ENCODE measurements at places on chromosomes 16 and 17.

DNA sequence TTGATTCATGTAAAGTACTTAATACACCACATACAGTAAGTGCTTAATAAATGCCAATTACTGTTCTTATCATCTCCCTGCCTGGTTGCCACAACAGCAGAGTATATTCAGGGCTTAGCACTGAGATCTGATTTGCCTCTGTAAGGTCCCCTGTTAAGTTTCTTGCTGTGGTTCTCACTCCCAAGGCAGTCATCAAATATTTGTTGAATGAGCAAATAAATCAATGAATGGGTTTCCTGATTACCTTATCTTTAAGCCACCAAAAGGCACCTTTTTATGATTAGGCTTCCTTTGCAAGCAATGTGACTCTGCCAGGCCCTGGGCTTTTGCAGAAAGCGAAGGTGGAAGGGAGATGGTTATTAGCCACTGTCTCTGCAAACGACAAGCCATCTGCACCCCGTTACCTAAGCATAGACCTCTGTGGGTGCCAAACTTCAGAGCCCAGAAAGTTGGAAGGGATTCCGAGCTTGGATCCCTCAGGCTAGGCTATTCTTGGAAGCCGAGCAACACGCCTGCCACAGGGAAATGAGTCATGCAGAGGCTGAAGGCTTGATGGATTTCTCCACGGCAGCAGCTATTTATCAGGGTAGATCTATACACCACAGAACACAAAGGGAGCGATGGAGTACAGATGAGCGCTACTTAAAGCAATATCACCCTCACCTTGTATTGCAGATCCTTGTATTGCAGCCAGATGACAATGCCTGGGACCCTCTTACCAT, 102.0 kb downstream of the GRIN2A start:
- peak; percentile 70 for DNase-seq

GRCh38 chr17:36846410-36847292, 90.6 kb upstream of the LHX1 start:
- no peak for DNase-seq

GRCh38 chr17:58335779-58336455, 7.3 kb upstream of the TSPOAP1 start:
- no peak for DNase-seq

DNA sequence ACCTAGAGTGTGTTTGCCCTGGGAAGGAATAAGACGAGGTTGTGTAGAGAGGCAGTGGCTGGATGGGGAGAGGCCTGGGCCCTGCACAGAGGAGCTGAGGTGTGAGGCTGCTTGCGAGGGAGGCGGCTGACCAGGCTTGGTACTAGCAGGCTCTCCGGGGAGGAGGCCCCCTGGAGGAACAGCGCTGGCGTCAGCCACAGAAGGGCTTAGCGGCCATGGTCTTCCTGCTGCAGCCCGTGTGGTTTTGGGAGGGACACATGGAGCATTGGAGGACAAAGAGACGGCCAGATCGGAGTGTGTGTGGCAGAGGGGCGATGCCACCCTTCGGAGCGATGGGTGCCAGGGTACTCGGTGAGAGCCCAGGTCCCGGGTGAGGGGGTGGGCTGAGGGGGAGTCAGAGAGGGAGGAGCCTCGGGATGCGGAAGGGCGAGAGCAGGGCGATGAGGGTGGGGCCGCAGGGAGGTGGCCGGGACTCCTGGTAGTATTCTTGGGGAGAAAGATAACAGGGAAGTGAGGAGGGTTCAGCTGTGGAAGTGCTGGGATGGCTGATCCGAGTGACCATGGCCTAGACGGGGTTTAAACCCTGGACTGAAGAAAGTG, 8.3 kb downstream of the BANP start:
- DNase-seq: no peak

DNA sequence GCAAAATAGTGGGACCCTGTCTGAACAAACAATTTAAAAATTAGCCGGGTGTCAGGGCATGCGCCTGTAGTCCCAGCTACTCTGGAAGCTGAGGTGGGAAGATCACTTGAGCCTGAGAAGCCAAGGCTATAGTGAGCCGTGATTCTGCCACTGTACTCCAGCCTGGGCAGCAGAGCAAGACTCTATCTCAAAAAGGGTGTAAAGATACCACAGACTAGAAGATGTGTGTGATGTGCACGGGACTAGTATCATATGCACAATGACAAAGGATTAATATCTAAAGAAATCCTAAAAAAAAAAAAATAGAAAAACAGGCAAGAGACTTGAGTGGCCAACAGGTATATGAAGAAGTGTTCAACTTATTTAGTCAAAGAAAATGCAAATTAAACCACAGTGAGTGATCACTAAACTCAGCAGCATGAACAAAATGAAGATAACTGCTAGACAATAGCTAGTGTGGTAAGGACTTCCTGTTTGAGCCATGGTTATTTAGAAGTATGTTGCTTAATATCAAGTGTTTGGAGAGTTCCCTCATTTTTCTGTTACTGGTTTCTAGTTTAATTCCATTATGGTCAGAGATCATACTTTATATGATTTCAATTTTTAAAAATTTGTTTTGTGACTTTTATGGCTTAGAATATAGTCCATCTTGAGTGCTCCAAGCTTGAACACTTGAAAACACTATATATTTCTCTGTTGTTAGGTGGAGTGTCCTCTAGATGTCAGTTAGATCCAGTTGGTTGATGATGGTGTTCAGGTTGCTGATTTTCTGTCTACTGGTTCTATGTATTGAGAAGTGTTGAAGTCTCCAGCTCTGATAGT, 14.7 kb upstream of the SLX4 start:
- no peak for DNase-seq

GRCh38 chr17:29885031-29885640, 44.9 kb downstream of the SSH2 start:
- no peak for DNase-seq

GRCh38 chr16:4510747-4511426, 27.7 kb downstream of the CDIP1 start:
- no peak for DNase-seq

- peak; percentile 70 for DNase-seq
These were observed 77.0 kb downstream of the MYH13 start for GRCh38 chr17:10295728-10296343.

DNA sequence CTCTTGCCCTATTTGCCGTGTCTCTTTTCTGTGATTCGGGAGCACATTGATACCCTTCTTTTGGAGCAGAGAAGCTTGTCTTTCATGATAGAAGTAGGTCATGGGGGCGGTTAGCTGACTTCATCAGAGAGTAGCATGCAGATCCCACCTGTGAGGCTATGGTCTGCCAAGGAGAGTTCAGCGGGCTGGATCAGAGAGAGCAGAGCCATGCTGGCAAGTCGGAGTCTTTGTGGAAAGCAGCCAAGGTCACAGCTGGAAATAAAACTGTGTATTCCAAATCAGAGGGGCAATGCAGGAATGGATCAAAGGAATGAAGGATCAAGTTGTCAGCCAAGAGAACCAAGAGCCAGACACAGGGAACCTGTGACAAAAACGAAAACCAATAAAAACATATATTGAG, 595.9 kb downstream of the WWOX start:
- no peak for DNase-seq

DNA sequence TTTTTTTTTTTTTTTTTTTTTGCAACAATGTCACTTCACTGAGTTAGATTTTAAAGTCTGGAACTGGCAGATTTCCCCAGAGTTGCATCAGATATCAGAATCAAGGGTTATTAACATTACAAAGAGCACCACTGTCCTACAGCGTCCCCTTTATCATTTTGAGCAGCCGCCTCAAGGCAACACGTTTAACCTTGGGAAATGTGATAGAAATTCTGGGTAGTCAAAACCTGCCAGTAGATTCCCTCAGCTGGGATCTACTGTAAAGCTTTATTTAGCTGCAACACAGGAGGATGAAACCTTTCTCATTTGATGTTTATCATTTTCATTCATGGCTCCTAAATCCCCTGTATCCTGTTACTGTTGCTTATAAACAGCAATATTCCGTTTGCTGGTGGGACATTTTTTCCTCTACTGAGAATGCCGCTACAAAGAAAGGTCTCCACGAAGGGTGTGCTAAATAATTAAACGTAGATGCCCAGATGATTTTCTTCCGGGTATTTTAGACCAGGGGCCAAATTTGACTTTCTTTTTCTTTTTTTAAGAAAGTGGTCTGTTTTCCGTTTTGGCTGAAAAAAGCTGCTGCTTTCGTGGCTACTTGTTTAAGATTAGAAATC, 436.1 kb upstream of the GOT2 start:
- DNase-seq: no peak

- no peak for DNase-seq
These were observed 21.7 kb upstream of the SP6 start for GRCh38 chr17:47872651-47873161.

GRCh38 chr16:14181371-14182050, 110.4 kb downstream of the MRTFB start:
- DNase-seq: no peak

- no peak for DNase-seq
These were observed 49.4 kb upstream of the CDC42EP4 start for GRCh38 chr17:73360961-73361761.

DNA sequence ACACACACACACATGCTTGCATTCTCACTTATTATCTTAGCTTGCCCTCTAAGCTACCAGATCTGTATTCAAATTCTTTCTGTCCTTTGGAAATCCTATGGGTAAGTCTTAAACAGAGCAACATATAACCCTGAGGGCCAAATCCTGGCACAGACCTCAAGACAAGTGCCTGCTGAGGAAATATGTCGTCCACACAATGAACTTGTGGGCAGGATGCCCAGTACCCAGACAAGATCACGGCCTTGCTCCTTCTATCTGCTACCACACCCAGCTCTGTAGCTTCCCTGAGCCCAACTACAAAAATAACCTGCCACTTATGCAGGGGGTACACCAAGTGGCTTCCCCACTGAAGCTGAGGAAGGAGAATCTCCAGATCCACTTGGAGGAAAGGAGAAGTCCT, 37.3 kb upstream of the FA2H start:
- DNase-seq: no peak

- no peak for DNase-seq
These were observed 26.2 kb upstream of the ADORA2B start for GRCh38 chr17:15918661-15919259.

DNA sequence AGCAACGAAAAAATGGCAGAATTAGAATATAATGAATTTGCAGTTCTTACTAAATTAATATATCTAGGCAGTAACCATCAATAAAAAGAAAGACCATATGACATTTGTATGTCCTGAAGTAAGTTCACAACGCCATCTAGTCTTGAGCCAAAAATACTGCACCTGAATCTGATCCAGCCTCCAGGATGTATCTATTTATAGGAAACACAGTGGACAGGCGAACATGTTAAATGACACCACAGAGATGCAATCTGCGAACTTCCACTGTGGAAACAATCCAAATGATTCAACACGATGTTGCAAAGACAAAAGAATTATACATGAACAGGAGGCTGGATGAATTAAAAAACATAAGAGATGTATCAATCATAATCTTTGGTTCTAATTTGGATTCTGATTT, 197.6 kb downstream of the CDH13 start:
- DNase-seq: no peak

DNA sequence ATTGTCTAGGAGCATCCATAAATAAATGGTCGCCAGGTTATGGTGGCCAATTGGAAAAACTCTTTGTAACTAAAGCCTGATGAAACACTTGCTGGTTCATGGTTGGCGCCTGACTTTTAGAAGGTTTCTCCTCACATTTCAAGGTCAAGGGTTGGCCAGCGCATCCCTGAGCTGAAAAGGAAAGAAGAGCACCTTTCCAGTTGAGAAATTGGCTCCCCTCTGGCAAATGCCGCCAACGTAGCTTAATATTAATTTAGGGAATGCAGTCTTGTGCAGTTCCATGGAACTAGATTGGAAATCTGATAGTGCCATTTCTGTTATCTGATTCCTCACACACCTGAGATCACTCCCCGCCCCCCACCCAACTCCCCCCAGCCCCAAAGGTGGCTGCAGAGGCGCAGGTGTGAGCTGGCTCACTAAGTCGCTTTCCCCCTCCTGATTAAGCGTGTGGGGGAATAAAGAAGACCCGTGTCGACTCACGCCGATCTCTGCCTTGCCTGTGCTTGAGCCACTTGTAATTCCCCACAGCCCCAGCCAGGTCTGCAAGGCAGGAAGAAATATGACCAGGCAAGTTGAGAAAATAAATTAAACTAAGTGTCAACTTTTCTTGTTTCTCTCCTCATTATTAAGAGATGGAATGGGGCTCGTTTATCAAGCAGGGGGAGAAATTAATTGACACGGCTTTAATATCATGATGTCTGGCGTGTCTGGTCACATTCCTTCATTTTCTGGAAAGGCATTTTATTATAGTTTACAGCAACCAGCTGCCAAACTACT, 157.7 kb downstream of the CCDC182 start:
- no peak for DNase-seq

DNA sequence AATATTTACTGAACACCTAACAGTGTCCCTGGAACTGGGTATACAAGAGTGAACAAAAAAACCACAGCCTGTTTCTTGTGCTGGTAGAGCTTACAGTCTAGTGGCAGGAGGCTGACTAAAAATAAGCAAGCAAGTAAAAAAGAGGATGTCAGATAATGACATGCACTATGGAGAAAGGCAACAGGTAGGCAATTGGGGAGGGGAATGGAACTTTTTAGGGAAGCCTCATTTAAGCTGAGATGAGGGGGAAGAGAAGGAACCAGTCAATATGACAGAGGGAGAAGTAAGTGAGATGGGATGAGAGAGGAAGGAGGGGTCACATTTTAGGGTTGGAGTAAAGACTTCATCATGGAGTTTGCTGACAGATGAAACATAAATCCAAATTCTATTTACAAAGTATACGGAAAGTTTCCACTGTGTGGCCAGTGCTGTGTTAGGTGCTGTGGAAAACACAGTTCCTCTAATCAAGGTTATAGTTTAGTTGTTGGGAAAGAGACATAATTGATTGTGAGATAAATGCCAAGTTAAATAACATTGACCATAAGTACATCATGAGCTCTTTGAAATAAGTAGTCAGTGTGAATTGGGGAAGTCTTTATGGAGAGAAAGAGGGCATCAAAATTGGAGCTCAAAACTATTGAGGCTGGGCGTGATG, 251.4 kb downstream of the FTO start:
- DNase-seq: no peak

GRCh38 chr17:71444078-71444477, 676.7 kb upstream of the SOX9 start:
- no peak for DNase-seq

GRCh38 chr16:7013990-7014389, 318.7 kb upstream of the RBFOX1 start:
- no peak for DNase-seq

Data from head of caudate nucleus (tissue), 42 donors.